ENCODE measurements at places on chromosomes 4 and X. TPM values are rescaled to one million over a fixed set of nuclear protein-coding genes. Genes with fewer than 3 reads are reported as not detected.

NLGN4X gene
- total RNA-seq = 11.5 TPM

GABRG1 gene
- not detected for total RNA-seq

NALF2 gene
- total RNA-seq = not detected

MAGEA2B gene
- not detected for total RNA-seq

CLCN4 gene
- 16.2 TPM for total RNA-seq

IL13RA1 gene
- 108 TPM for total RNA-seq

AP1S2 gene
- total RNA-seq = 14.8 TPM

PABPC1L2B gene
- not detected for total RNA-seq

HERC5 gene
- total RNA-seq = 0.88 TPM

PWWP3B gene
- total RNA-seq = not detected

TLR7 gene
- under 0.01 TPM for total RNA-seq

NAAA gene
- total RNA-seq = 25.6 TPM

NUDT11 gene
- 17.4 TPM for total RNA-seq

SLC6A8 gene
- total RNA-seq = 15.3 TPM

RHOXF2B gene
- total RNA-seq = not detected

DDX53 gene
- total RNA-seq = not detected

RBM47 gene
- 1.8 TPM for total RNA-seq

FDCSP gene
- total RNA-seq = not detected

Measured in osteoblast (primary cell).